T-helper 2 cell (primary cell): ENCODE measurements at places on chromosomes 5 and 9.

DNA sequence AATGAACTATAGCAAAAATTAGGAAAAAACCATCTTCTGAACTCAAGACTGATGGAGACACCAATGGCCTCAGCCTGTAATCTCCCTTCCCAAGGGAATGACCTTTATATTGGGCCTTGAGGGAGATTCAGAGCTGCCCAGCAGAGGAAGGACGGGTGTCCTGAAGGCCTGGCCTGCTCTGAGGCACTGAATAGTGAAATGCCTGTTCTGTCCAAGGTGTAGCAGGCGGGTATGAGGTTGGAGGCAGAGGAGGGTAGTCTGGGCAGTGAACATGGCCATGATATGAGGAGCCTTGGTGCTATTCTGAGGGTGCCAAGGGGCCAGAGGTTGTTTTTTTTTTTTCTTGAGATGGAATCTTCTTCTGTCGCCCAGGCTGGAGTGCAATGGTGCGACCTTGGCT is 25.0 kb downstream of the PSD2 start:
- DNase-seq, result no peak

DNA sequence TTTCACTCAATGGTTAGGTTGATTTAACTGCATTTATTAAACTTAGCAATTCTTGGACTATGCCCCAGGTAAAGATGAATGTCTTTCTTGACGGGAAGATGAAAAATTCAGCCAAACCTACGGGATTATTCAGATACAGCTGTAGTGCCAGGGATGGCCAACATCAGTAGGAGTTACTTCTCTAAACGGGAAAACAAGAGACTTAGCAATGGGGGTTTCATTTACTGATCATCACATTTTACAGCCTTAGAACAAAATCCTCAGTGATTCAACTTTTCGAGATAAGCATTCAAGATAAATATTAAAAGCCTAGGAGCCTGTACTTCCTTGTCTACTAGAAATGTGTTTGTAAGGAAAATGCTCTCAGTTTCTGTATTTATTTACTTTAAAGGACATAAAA is 46.1 kb downstream of the S1PR3 start:
- no peak for DNase-seq

GRCh38 chr5:174987443-174988012 is 263.1 kb downstream of the MSX2 start:
- no peak for DNase-seq

DNA sequence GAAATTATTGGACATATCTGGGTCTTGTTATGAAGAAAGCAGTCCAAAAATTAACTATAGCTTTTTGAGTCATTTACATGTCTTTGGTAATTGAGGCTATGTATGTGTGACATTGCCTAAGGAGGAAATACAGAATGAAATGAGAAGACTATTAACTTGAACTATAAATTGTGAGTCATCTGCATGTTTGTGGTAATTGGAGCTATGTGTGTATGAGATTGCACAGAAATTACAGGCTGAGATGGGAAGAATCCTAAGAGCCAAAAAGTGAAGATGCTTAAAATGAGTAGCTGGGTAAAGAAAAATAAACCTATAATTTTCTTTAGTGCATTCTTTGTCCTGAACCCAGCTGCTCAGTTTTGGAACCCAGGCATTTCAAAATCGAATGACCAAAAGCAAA is 747.6 kb upstream of the EDIL3 start:
- no peak for DNase-seq

- no peak for DNase-seq
Observed at GRCh38 chr5:95841914-95842812, 19.6 kb upstream of the GLRX start.

- DNase-seq, result no peak
Observed at GRCh38 chr9:137494104-137494544, 35.0 kb upstream of the NSMF start.

GRCh38 chr5:139741823-139742172 is 53.8 kb upstream of the PSD2 start:
- DNase-seq, result no peak

GRCh38 chr9:4600368-4600767 is 61.7 kb upstream of the PLPP6 start:
- no peak for DNase-seq

DNA sequence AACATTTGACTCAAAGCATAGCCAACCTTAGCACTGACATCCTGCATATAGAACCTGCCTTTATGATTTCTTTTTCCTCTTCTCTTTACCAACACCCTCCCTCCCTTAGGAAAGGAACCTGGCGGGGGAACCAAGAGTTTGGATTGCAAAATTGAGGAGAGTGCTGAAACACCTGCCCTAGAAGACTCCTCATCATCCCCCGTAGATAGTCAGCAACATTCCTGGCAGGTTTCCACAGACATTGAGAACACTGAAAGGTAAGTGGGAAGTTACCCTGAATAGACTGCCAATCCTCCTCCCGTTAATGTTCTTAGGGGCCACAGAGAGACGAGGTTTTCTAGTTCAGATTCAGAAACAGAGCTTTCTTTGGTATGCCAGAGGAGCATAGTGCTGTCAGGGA is 88.8 kb downstream of the RGS7BP start:
- DNase-seq, result no peak

DNA sequence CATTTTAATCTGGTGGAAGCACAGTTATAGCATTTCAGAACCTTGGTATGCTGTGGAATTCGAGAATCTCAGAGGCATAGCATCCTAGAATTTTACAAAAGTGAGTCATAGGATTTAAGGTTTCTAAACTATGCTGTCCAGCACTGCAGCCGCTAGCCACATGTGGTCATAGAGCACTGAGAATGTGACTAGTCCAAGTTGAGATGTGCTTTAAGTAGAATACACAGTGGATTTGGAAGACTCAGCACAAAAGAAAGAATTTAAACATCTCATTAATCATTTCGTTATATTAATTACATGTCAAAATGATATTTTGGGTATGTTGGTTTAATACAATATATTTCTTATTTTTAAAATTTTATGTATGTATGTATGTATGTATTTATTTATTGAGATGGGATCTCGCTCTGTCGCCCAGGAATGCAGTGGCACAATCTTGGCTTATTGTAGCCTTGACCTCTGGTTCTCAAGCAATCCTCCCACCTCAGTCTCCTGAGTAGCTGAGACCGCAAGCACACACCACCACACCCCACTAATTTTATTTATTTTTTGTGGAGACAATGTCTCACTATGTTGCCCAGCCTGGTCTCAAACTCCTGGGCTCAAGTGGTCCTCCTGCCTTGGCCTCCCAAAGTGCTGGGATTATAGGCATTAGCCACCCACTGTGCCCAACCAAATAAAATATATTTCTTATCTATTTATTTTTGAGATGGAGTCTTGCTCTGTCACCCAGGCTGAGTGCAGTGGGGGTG is 20.4 kb upstream of the RPS14 start:
- DNase-seq, result no peak

GRCh38 chr5:120657104-120657503 is 193.0 kb downstream of the PRR16 start:
- DNase-seq, result no peak
